ENCODE measurements at places on chromosomes 2 and 18. TPM values are rescaled to one million over a fixed set of nuclear protein-coding genes. Genes with fewer than 3 reads are reported as not detected.
A peak's percentile ranks its signal among the peaks of the same experiment; 100 is the strongest.

DNA sequence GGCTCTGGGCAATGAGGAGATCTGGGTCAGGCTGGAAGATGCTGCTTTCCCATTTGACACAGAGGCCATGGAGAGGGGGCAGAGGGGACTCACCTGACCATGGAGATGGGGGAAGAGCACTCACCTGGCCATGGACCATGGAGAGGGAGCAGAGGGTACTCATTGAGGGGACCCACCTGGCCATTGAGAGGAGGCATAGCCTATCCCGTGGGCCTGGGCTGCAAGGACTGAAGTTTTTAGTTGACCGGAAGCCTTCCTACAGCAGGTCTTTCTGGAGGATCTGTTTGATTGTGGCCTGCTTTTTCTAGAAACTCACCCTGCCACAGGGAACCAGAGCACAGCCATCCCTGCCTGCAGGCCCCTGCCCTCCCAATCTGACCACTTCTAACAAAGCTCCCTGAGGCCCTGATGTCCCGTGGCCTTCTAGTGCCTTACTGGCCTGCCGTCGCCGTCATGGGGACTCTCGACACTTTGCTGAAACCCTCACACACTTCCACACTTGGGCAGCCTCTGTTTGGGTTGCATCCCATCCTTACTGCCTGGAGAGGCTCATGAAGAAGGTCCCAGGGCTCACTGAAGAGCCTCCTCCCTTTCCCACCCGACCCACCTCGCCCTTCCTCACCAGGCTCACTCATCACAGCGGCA is 5.1 kb upstream of the PROM2 start:
- DNase-seq: no peak

GRCh38 chr2:26399771-26400376 is 1.8 kb upstream of the DRC1 start:
- DNase-seq: no peak

GRCh38 chr2:101337877-101338276 is 29.4 kb upstream of the RNF149 start:
- no peak for DNase-seq

GRCh38 chr2:215654148-215654819 is 218.4 kb upstream of the FN1 start:
- no peak for DNase-seq

DNA sequence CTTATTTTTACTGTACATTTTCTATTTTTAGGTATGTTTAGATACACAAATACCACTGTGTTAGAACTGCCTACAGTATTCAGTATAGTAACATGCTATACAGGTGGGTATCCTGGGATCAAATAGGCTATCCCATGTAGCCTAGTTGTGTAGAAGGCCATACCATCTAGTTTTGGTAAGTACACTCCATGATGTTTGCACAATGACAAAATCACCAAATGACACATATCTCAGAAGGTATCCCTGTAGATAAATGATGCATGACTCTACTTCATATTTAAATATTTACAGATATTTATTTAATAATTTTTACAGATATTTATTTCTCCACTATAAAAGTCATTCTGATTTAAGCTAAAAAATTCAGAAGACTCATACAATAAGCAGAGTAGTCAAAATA is 233.8 kb upstream of the OSR1 start:
- DNase-seq: no peak

- no peak for DNase-seq
Observed at GRCh38 chr2:238891457-238892203, 43.7 kb downstream of the TWIST2 start.

PRKAG3 gene
- total RNA-seq: not detected

- no peak for DNase-seq
Observed at GRCh38 chr2:137208431-137208891, 443.1 kb downstream of the THSD7B start.

- no peak for DNase-seq
Observed at GRCh38 chr18:67735506-67735905, 219.0 kb upstream of the DSEL start.

DNA sequence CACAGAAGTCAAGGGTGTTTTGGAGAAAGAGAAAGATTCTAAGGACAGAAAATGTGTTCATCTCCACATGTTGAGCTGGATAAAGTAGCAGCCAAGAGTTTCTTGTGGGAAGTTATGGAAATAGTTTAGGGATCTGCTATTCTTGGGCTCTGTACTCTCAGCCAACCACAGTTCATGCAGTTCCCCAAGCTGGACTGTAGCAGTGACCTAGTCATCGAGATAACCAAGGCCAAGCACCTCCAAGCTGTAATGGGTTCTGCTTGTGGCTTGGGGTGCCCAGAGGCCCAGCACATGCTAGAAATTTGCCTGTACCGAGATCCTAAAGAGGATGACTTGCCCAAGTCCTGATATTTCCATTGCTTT is 91.9 kb upstream of the RASGRP3 start:
- DNase-seq: no peak

GRCh38 chr2:20291106-20291564 is 59.5 kb downstream of the PUM2 start:
- no peak for DNase-seq

KCNE4 gene
- 18.3 TPM for total RNA-seq

TWIST2 gene
- 108 TPM for total RNA-seq

DNA sequence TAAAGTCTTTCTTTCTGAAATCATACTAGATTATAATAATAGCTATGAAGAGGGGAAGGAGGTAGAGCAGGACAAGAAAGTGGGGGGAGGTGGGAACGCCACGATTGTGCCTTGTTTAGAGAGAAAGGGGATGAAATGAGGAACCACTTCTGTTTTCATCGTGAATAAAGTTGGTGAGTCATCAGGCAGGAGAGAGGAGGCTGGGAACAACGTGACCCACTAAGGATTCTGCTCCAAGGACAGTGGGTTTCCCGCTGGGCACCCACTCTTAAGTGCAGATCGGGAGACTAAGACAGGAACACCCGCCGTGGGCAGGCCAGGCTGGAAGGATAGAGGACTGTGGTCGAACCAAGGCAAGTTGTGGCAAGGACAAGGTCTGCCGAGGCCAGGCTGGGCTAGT is 158.2 kb downstream of the L3MBTL4 start:
- no peak for DNase-seq

- DNase-seq: no peak
Observed at GRCh38 chr2:15756011-15756550, 164.4 kb downstream of the DDX1 start.

GRCh38 chr18:24831871-24832665 is 371.6 kb downstream of the HRH4 start:
- no peak for DNase-seq

GRCh38 chr2:186617148-186617547 is 27.3 kb downstream of the ITGAV start:
- DNase-seq: no peak

GRCh38 chr2:214169736-214170135 is 241.1 kb upstream of the VWC2L start:
- DNase-seq: no peak

TTC21B gene
- 5.5 TPM for total RNA-seq

GRCh38 chr18:49055754-49056172 is 105.0 kb upstream of the SMAD7 start:
- peak; percentile 91 for DNase-seq

GCKR gene
- total RNA-seq: not detected

DNA sequence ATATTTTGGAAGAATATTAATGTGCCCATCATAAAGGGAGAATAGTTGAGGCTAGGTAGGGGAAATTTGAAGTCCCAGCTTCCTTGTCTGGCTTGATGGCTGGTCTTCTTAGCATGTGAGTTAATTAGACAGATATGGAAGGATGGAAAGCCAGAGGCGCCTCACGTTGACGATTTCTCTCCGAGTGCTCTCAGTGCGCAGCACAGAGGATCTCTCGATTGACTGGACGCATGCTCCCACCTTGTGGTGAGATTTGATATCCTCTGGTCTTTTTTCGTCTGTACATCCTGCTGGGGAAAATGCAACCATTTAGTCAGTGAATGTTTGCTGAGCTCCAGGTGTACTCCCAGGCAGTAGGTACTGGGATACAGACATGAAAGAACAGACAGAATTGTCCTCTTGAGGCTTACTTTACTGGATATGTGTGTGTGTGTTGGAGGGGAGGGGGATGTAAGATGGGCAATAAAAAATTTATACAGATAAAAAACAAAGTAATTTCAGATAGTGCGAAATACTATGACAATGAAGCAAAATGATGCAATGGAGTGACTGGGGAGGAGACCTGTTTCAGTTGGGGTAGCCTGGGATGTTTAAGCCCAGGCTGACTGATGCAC is 66.9 kb upstream of the ZNG1B start:
- DNase-seq: peak; percentile 76

DNA sequence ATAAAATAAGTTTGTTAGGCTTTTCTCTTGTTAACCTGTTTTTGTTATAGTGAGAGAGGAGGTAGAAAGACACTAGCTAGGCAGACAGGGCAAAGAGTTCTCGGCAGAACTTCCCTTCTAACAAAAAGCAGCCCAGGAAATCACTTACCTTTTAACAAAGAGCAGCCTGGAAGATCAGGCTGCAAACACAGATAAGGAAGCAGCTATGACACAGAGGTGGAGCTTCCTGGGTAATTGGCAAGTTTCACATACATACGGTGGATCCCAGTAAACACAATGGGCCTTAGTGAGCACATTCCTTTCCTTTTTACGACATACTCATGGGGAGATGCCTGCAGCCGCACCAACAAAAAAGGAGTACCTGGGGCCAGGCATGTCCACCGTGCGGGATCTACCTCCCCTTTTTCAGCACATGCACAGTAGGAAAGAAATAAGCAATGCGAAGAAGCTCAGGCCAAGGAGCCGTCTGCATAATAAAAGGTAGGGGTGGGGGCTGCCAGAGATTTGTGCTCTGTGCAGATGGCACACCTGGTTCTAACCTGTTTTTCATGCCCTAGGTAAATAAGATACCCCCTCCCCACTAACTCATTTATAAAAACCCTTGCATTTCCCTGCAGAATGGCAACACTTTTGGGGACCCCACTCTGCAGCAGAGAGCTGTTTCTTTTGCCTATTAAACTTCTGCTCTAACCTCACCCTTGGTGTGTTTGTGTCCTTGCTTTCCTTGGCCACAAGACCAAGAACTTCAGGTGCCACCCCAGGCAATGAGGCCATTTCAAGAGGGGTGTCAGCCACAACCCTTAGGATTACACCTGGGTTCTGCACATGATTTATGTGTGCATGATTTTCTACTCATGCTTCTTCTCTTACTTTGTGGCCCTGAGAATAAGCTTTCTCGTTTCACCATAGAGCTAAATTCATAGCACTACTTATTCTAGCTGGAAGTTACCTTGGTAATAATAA is 26.5 kb downstream of the MDH1 start:
- DNase-seq: no peak

DNA sequence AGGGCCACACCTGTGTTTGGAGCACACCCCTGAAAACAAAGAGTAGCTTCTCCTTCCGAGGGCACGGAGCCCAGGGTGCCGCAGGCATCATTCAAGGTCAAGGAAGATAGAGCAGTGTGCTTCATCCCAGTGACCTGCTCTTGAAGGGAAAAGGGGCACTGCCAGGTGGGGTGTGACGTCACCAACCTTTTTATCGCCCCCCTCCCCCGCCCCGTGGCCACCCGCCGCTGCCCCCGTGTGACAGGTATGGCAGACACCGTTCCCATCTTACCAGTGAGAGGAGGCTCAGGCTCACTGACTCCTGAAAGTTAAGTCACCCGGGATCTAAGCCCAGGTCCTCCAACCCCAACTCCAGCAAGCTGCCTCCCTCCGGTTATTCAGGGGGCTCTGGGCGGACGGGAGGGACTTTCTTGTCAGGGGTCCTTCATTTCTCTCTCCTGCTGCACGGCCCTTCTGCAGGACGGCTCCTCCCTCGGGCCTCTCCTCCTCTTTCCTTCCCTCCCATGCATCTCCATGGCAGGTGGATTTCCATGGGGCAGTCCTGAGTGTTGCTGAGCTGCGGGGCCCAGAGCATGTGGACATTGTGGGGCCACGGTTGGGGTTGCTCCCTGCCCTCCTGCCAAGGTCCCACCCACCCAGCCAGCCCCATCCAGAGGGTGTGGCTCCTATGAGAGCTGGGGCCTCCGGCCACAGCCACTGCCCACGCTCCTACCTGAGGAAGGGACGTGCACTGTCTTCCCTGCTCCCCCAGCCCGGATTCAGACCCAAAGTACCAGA is 114.1 kb upstream of the HDAC4 start:
- DNase-seq: no peak

DNA sequence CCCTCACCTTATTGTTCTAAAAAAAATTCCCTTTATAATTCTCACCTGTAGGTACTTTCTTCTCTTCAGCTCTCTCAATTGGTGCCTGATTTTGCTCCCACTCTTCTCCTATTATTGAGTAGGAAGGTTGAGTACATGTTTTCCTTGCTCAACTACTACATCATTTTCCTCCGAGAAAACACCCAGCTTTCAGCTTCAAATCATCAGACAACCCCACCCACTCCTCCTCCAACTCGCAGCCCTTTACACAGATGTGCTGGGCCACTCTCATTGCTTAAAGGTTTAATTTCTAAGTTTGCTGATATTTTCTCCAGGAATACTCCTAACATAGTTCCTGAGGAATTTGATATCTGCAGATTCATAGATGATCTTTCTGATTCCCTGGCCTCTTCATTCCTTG is 734.4 kb upstream of the ZEB2 start:
- DNase-seq: no peak

All from ascending aorta (tissue), 2 donors.